ENCODE measurements at places on chromosomes 12 and 14.

- peak; percentile 36 for DNase-seq
These were observed 11.8 kb downstream of the ALG10B start for GRCh38 chr12:38328306-38328895.

DNA sequence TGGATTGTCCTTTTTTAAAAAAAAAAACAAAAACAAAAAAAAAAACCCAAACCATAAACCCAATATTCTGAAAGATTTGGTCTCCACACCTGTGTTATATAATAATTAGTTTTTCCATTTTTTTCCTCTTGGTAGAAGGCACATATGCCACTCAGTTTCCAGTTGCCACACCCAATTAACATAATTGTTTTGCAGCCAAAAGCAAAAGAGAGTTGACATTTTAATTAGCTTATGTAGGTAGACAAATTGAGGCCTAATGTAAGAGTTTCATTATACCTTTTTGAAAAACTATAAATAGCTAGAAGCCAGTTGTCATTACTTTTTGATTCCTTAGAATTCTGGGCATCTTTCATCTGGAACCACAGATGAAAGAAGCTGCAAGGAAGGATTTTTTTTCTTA is 21.0 kb downstream of the PTPN11 start:
- no peak for DNase-seq

DNA sequence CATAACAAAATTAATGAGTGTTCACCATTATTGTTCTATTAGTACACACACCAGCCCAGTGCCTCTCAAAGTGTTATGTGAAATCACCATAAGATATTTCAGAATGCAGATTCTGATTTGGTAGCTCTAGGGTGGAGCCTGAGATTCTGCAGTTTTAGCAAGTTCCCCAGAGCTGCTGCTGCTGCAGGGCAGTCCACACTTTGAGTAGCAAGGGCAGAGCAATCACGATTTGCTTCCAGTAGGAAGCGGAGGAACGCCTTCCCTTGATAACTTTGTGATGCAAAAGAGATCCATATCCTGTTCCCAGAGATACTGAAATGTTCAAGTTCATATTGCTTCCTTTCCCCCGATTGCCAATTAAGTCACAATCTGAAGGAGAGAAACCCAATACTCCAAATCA is 57.9 kb downstream of the SLC17A8 start:
- no peak for DNase-seq

DNA sequence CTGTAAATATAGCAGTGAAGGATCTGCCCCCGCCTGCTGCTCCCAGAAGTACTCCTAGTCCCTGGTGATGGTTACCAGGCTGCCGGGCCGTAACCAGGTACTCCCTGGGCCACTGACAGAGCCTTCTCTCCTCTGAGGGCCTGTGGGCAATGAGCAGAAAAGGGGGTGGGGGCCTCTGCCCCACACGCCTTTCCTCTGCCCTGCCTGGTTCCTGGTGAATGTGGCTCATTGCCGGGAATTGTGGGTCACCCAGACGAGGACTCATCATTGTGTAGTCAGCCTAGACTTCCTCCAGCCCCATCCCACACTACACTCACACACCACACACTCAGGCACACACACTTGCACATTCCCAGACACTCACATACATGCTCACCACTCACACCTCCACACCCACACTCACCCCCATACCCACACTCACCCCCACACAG is 35.7 kb upstream of the ACTN1 start:
- no peak for DNase-seq

DNA sequence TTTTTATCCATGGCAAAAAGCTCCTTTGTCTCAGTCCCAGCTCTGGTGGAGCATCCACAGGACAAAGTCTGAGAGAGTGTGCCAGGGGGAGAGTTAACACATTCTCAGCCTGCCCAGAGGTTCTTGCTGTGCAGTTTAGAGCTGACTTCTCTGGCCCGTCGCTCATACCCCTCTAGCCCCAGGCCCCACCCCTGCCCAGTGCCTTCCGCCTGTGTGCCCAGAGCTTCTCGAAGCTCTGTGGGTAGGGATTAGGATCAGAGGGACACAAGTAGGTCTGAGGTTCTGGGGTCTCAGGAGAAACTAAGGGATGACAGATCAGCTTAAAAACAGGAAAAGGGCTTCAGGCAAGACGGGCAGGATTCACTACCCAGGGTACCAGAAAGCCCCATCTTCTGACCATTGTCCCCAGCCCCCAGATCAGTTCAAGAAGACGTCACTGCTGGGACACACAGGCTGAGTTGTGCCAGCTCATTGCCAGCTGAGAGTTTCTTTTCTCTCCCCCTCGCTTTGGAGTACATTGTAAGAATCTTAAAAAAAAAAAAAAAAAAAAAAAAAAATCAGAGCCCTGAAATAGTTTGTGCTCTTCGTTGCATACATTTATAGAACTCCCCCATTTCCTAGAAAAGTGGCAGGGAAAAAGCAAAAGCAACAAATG is 127.0 kb downstream of the GCH1 start:
- no peak for DNase-seq

DNA sequence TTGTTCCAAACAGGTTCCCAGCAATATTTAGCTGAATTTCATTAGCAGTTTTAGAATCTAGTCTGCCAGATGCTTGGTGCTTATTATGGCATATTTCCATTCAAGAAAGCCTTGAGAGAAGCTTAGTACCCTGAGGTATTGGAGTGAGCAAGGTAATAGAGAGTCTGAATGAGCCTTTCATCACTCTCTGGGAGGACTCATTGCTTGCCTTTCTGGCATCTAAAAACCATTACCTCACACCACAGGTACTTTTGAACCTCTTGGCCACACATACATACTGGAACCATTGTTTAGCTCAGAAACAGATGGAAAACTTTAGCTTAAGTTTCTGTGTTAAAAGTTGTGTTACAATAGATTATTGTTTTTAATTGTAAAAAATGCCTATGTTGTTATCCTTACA is 27.4 kb upstream of the KCNH3 start:
- DNase-seq, result no peak

DNA sequence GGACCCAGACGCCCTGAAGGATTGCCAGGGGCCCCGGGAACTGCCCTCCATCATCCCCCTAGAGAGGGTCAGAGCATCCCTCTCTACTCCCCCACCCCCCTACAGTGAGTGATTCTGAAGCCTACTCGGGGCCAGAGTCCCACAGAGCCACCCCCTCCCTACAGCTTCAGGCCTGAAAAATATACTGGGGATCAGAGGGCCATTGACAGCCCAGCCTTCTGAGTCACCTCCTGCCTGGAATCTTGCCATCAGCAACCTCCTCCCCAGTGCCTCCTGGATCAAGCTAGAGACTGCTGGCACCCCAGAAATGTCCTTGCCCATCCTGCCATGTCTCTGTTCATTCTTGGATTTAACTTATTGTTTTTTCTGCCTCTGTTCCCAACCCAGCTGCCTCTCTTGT is 21.7 kb upstream of the MIA2 start:
- no peak for DNase-seq

GRCh38 chr12:26493656-26494055 is 298.3 kb downstream of the SSPN start:
- no peak for DNase-seq

- DNase-seq, result no peak
These were observed 75.9 kb downstream of the AEBP2 start for GRCh38 chr12:19515179-19515578.

- no peak for DNase-seq
These were observed 43.5 kb downstream of the DNAI7 start for GRCh38 chr12:25151476-25151875.

GRCh38 chr14:56333359-56334292 is 215.4 kb downstream of the PELI2 start:
- peak; percentile 96 for DNase-seq

GRCh38 chr14:99687284-99688209 is 3.4 kb downstream of the CYP46A1 start:
- no peak for DNase-seq

GRCh38 chr12:38713294-38713693 is 192.1 kb downstream of the CPNE8 start:
- no peak for DNase-seq

GRCh38 chr14:63899953-63900352 is 47.1 kb downstream of the SYNE2 start:
- DNase-seq, result no peak

DNA sequence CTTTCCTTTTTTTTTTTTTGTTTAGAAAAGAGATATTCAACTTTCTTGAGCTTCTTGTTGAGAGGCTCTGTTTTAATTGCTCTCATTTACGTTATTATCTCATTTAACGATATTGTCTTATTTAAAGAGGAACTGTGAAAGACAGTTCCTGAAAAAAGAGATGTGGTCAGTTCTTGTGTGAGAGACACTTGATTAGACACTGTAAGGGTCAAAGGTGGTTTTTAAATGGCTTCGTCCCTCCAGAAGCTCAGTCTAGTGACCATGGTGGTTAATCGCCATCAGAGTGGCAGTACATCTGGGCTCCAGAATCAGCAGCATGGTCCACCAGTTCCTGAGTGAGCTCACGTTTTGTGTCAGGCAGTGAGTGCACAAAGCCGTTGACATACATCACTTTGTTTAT is 57.9 kb upstream of the KCNA5 start:
- DNase-seq, result no peak

DNA sequence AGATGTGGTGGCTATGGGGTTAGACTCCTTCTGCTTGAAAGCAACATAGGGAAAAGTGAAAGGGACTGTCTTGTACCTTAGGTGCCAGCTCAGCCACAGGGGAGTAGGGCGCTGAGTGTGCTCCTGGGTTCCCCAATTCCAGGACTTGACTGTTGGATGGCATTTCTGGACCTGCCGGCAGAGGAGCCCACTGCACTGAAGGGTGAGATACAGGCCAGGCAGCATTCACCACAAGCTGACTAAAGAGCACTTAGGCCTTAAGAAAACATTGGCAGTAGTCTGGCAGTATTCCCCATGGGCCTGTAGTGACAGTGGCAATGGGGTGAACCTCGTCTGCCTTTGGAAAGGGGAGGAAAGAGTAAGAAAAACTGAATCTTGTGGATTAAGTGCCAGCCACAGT is 67.1 kb upstream of the TMTC2 start:
- no peak for DNase-seq

DNA sequence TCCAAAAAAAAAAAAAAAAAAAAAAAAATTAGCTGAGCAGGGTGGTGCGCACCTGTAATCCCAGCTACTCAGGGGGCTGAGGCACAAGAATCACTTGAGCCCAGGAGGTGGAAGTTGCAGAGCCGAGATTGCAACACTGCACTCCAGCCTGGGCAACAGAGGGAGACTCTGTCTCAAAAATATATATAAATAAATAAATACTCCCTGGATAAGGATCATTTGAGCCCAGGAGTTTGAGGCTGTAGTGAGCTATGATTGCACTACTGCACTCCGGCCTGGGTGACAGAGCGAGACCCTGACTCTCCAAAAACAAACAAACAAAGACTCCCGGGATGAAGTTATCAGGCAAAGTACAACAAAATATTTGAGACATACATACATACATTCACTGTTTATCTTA is 3.3 kb upstream of the NAA25 start:
- no peak for DNase-seq

- DNase-seq, result no peak
These were observed 3.2 kb upstream of the TBX5 start for GRCh38 chr12:114408886-114409851.

DNA sequence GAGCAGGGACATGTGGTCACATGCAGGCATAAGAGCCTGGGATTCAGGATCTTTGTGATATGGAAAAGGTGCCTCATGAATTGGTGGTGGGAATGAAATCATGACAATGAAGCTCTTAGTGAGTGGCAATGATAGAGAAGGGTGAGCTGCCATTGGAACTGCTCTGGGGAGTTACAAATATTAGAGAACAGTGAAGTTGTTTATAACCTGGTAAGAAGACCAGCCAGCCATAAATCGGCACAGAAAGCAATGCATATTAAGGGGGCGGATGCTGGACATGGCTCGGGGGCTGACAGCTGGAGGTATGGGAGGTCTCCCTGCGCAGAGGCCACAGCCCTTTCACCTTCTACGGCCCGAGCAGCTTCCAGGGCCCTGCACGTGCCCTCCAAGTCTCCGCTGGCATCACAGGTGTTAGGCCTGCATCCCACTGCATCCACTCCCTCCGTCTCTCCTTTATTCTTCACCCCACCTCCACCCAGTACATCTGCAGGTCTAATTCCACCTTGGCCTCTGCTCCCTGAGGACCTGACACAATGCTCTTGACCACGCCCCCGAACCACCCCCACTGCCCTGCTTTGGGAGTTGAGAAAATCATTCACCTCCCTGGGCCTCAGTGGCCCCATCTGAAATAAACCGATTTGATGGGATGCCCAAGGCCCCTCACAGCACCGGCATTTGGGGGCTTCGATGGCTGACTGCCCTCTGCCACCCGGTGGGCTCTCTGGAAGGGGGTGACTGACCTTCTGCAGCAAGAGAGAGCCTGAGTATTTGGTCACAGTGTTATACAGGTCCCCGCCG is 4.1 kb downstream of the CACNA2D4 start:
- DNase-seq, result no peak

GRCh38 chr12:96225044-96225855 is 31.1 kb downstream of the ELK3 start:
- no peak for DNase-seq

DNA sequence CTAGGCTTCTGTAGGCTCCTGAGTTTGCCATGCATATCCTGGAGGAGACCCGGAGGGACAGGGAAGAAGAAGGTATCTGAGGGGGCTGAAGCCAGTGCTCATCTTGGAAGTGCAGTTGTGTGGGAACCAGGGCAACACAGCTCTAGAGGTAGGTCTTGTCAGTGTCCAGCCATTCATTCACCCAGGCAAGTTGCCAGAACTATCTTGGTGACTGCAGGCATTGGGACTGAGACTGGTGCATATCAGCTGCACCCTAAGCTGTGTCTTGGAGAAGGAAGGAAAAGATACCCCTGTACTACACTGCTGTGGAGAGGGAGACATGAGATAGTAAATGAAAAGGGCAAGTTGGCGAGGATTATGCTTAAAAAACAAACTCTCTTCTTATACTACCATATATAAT is 4.9 kb upstream of the WIF1 start:
- DNase-seq, result no peak

DNA sequence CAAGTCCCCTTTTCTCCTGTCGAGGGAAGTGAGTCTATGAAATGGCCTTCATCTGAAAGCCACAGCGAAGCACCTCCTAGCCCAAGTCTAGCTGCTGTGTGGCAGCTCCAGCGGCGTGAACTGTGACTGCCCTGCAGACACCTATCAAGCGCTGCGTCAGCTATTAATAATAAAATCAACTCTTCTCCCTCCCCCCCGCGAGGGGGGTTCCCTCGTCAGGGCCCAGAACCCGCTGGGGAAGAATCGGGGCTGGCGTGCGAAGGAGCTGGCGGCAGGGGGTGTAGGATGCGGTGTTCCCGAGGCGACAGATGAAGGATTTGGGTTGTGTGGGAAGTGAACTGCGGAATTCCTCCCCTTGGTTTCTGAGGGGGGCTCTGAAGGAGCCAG is 662 bp upstream of the ATP2A2 start:
- DNase-seq, result peak; percentile 38

DNA sequence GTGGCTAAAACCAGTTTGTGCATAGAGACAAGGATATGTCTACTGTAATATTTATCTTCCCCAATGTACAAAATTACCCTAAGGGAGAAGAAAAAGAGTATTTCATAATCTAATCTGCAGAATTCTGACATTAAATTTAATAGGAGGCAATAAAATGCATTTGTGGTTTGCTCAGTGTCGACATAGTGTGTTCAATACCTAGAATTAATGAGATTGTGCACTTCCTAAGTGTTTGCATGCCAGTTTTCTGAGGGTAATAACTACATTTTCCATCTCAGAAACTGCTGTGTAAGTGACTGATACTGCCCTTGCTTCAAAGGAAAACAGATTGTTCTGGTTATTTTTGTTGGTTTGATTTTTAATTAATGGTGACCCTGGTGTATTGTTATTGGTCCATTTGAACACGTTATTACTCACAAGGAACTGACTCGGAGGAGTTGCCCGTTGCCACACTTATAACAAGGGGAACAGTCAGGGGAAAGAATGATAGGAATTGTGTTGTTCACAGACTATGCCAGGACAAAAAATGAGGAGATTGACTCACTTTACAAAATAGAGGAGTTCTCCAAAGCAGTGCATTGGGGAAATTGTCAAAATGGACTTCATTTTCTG is 960.3 kb upstream of the TMEM132C start:
- no peak for DNase-seq
